GM12891 (cell line): ENCODE measurements at places on chromosomes 6 and 20.

DNA sequence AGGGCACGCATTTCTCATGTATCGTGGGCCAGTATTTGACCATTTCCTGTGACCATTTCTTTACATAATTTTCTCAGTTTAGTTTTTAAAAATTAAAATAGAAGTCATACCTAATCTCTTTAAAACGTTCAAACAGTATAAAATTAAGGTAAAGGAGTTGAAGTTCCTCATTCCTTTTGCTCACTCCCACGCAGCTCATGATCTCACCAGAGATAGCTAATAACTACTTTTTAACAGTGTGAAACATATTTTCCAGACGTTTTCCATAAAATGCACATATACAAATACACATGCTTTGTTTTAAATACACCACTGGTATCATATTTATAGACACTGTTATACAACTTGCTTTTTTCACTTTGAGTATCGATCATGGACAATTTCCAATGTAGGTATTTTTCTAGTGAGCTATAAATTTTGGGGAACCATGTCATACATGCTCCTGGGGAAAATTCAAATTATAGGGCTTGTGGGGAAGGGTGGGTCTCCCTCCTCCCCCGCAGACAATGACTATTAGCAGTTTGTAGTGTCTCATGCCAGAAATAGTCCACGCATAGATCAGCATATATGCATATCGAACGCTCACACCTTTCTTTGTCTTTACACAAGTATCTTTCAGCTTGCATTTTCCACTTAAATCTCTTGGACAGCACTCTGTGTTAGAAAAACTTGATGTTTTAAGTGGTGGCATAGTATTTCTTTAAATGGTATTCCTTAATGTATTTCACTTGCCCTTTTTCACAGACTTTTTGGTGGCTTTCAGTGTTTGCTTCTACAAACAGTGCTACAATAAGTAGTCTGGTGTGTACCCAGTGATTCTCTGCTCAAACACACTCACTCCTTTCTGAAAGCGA is 145.5 kb upstream of the ZNF217 start:
- no peak for DNase-seq

DNA sequence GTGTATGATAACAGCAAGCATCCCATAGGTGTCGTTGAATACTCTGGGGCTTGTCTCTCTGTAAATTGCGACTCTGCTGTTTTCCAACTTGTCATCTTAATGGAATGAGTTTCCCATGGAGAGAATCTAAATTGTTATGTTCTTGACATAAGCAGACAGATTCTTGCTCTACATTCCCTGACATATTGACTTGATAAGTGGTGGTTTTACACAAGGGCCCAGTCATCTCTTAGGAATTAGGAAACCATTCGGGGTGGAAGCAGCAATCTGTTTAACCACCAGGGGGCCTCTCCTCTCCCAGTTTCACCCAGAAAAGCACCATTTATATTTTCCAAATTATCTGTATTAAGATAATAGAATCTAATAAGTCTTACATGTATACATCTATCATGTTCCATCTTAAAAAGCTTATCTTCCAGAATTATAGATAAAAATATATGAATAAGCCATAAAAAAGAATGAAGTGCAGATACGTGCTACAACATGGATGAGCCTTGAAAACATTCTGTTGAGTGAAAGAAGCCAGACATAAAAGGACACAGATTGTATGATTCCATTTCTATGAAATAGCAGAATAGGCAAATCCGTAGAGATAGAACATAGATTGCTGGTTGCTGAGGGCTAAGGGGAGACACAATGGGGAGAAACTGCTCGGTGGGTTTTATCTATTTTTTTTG is 23.1 kb upstream of the MROH8 start:
- DNase-seq = no peak

- DNase-seq = no peak
Observed at GRCh38 chr20:23608251-23608846, 2.6 kb upstream of the CST9 start.

- no peak for DNase-seq
Observed at GRCh38 chr6:168165373-168165772, 86.4 kb upstream of the FRMD1 start.

GRCh38 chr6:144581812-144582537 is 296.8 kb downstream of the UTRN start:
- no peak for DNase-seq

DNA sequence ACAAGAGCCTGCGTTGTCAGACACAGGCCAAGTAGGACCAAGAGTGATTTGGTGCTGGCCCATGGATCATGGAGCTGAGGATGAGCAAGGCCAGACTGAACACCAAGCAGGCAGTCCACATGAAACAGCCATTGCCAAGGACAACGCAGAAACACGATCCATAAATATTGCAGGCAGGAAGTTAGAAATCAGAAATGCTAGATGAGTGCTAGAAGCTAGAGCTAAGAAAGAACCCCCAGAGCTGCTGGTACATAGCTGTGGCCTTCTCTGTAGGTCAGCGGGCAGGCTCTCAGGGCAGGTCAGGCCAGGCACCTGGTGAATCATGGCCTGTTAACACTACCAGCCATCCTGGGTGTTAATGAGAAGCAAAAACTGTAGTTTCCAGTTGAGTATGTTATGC is 119.7 kb downstream of the ALDH8A1 start:
- DNase-seq = no peak

GRCh38 chr6:124885171-124885570 is 77.1 kb upstream of the RNF217 start:
- no peak for DNase-seq
